ENCODE measurements at places on chromosomes 13 and 19. TPM values are rescaled to one million over a fixed set of nuclear protein-coding genes. Genes with fewer than 3 reads are reported as not detected.
A peak's percentile ranks its signal among the peaks of the same experiment; 100 is the strongest.

DNA sequence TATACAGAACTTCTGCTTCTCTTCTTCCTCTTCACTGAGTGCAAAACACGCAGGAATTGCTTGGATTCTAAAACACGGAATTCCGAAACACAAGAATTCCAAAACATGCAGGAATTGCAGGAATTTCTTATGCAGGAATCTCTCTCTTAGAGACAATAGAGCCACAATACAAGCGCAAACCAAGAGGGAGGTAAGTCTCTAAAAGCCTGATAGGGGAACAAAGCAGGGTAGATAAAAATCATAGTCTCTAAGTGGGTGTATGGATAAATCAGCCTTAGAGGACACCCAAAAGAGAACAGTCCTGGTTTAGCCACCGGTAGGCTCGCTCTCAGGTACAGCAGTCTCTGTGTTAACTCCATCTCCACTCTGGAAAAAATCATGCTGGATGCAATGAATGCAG is 112.9 kb downstream of the LHFPL6 start:
- DNase-seq = no peak
- H3K4me1 ChIP-seq = no peaks in the 10 kb centered on the region
- H3K27ac ChIP-seq = no peak overlapping the region
- H3K27me3 ChIP-seq = no peaks in the 10 kb centered on the region

DNA sequence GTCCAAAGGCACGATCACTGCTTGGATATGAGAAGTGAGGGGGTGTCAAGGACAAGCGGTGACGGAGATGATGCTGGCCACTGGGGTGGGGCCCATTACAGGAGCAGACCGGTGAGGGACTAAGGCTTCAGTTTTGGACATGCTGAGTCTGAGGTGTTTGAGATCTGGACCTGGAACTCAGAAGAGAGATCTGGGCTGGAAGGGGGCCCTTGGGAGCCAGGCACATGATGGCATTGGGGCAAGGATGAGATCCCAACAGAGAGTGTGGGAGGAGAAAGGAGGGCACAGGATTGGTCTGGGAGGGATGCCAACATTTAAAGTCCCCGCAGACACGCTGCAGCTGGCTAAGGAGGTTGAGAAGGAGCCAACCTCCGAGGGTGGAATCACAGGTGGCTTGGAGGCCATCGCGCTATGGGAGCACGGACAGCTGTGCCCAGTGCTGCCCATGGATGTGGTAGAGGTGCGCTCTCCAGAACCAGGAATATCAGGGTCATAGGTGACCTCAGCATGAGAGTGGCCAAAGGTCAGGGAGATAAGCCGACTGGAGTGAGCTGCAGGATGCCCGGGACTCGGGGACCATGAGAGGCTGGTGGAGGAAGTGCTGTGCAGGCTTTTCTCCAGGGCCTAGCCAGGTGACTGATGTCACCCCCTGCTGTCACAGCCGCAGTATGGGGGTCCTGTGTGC is 21.8 kb downstream of the DHRS12 start:
- peaks cover 16% of the 10 kb centered on the region for H3K4me1 ChIP-seq
- H3K27me3 ChIP-seq = no peaks in the 10 kb centered on the region
- no peak overlapping the region for H3K27ac ChIP-seq
- H3K4me3 ChIP-seq = no peak overlapping the region
- no peak for DNase-seq

DNA sequence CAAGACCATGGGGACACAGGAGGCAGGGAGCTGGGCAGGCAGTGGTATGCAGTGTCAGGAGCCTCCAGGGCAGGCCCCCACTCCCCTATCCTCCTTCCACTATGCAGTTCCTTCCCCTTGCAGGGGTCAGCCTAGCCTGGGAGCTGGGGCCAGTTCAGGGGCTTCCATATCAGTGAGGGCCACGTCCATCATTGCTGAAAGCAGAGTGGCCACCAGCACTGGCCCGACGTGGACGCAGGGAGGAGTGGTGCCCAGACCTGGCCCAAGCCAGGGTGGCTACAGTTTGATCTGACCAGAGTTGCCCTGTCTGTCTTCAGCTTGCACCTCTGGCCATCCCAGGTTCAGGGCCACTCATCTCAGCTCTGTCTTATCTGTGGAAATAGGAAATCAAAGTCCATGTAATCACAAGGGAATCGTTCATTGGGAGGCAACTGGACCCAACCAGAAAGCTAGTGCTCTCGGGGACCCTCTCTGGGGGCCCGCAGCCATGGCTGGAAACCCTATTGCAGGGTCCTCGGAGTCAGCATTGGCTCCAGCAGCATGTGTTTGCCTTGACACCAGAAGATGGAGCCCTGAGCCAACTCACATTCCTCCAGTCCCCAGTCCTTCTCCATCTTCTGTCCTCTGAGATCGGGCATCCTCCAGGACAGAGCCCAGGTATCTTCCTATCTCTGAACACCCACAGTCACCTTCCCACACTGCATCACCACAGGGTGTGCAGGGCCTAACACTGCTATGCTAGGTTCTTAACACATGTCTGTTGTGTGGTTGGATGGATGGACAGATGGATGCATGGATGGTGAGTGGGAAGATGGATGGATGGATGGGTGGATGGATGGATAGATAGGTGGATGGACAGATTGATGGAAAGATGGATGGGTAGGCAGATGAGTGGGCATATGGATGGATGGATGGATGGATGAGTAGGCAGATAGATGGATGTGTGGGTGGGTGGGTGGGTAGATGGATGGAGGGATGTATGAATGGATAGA is 75.7 kb upstream of the KCTD15 start:
- no peaks in the 10 kb centered on the region for H3K36me3 ChIP-seq
- no peak for DNase-seq
- H3K4me3 ChIP-seq = no peak overlapping the region

DNA sequence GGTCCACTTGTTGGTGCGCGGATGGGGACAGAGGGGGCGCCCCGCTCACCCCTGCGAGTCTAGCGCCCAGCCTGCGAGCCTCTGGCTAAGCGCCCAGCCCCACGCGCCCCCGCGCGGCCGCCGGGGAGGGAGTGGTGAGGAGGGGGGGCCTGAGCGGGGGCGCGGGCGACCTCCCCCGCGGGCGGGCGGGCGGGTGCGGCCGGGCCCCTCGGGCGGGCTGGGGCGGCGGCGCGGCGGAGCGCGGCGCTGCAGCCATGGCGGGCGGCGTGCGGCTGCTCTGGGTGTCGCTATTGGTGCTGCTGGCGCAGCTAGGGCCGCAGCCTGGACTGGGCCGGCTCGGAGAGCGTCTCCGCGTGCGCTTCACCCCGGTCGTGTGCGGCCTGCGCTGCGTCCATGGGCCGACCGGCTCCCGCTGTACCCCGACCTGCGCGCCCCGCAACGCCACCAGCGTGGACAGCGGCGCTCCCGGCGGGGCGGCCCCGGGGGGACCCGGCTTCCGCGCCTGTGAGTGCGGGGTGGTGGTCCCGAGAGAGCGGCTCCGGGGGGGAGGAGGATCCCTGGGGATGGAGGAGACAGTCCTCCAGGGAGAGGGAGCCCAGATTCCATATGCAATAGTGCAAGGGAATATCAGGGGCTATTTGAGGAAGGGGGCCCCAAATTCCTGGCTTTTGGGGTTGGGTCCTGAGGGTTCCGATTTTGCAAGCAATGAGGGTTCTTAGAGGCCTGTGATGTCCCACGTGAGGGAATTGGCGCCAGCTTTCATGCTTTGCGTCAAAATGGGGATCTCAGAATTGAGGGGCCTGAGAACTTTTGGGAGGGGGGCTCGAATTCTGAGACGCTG is at the start of gene LTBP4:
Gene LTBP4, plus strand, starts transcription at position 236 of the 841 bp plus-strand sequence. Its CDS starts 19 bp downstream, at position 255.
- H3K36me3 ChIP-seq = no peaks in the 10 kb centered on the region
- H3K27ac ChIP-seq = no peak within 1 kb of the TSS
- peaks cover 31% of the 10 kb centered on the region for H3K27me3 ChIP-seq
- peak; percentile 38 for DNase-seq
- H3K4me3 ChIP-seq = peak within 1 kb of the TSS; percentile 66
- peaks cover 71% of the 10 kb centered on the region for H3K4me1 ChIP-seq

GRCh38 chr13:26785838-26786630 is 25.4 kb upstream of the GPR12 start:
- peaks cover 3% of the 10 kb centered on the region for H3K27me3 ChIP-seq
- H3K4me1 ChIP-seq = peaks cover 22% of the 10 kb centered on the region
- DNase-seq = peak; percentile 50
- peak overlapping the region; percentile 86 for H3K4me3 ChIP-seq
- no peaks in the 10 kb centered on the region for H3K36me3 ChIP-seq

DNA sequence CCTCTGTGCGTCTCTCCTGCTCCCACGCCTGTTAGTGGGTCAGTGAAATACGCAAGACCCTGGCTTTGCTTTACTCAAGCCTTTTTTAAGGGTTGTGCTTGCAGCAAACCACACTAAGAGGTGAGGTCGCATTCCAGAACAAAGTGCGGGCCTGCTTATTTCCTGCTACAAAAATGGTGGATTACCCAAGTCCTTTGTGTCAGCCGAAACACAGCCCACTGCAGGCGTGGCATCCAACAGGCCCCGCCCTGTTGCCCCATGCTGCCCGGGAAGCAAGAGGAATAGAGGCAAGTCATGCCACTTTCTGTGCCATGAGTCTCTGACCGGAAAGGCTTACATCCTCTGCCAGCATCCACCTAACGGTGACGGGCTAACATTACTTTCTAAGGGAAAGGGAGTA is 7.7 kb upstream of the IRS2 start:
- no peak overlapping the region for H3K4me3 ChIP-seq
- no peak for DNase-seq
- no peaks in the 10 kb centered on the region for H3K36me3 ChIP-seq
- peaks cover 23% of the 10 kb centered on the region for H3K27me3 ChIP-seq
- H3K27ac ChIP-seq = no peak overlapping the region
- H3K4me1 ChIP-seq = no peaks in the 10 kb centered on the region

DNA sequence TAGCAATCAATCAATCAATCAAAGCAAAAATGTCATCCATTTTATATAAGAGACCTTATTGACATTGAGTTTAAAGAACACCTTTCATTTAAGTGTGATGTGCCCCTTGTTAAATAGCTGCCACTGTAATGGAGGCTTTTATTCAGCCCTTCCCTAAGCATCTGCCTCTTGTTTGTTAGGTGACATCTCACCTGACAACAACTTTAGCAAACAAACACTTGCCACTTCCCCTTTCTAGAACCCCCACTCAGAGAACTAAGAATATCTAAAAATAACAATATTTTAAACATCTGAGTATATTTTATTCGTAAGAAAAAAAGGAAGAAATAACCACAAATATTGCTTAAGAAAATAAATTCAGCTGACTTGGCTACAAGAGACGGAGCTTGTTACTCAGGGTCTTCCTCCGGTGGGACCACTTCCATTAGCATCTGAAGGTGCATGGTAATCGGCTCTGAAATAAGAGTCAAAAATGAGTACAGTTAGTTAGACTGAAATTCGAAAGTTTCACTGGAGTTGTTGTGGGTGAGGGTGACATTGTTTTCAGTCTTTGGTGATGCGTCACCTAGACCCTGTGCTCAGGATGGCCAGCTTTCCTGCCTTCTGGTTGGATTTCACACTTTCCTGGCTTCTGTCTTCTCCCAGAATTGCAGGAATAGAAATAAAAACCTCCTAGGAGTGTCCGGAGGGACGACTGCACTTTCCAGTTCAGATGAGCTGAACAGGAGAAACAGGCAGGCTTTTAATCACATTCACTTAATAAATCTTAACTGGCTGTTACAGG is 39.1 kb downstream of the SLC7A9 start:
- H3K4me1 ChIP-seq = no peaks in the 10 kb centered on the region
- H3K36me3 ChIP-seq = no peaks in the 10 kb centered on the region
- no peaks in the 10 kb centered on the region for H3K27me3 ChIP-seq

- DNase-seq = peak; percentile 98
- H3K36me3 ChIP-seq = no peaks in the 10 kb centered on the region
- peaks cover 10% of the 10 kb centered on the region for H3K4me1 ChIP-seq
- H3K4me3 ChIP-seq = peak within 1 kb of the TSS; percentile 79
- peak within 1 kb of the TSS; percentile 69 for H3K27ac ChIP-seq
- H3K27me3 ChIP-seq = peaks cover 3% of the 10 kb centered on the region
These were observed at the start of gene PEX11G for GRCh38 chr19:7488736-7489353. PEX11G (minus strand) TSS chr19:7489035; CDS start chr19:7489010, 25 bp downstream.

DNA sequence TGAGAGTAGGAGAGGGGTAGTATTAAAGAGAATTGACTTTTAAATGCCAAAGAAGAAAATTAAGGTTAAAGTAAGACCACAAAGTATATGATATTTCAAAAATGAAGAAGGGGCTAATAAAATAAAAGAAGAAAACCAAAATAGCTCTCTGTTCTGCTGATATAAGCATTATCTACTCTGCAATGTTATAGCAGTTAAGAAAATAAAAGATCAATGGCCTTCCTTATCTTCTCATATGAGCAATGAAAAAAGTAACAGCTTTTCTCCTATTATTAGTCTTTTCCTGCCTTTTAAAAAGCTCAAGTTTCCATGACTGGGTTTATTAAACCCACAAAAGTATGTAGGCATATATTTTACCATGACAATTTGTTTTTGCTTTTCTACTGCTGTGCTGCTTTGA is 126.4 kb downstream of the TBC1D4 start:
- no peaks in the 10 kb centered on the region for H3K36me3 ChIP-seq
- DNase-seq = no peak
- H3K4me3 ChIP-seq = no peak overlapping the region
- no peak overlapping the region for H3K27ac ChIP-seq
- no peaks in the 10 kb centered on the region for H3K4me1 ChIP-seq
- no peaks in the 10 kb centered on the region for H3K27me3 ChIP-seq

DNA sequence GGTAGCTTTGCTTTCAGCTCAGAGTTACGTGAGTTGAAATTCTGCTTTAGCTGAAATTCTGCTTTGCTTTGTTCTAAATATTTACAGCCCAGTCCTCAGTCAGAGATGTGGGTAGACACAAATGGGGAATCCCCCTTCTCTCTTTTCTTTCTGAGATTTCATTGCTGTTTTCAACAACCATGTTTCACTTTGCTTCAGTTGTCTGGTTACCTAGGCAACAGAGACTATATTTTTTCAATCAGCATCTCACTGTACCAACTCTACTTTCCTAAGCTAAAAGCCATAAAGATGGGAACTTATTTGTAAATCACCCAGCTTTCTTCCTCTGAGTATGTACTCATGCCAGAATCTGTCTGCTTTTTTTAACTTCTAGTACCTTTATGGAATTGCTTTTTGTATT is 509.0 kb downstream of the OLFM4 start:
- H3K4me3 ChIP-seq = no peak overlapping the region
- no peaks in the 10 kb centered on the region for H3K4me1 ChIP-seq
- no peak for DNase-seq
- no peaks in the 10 kb centered on the region for H3K36me3 ChIP-seq
- no peaks in the 10 kb centered on the region for H3K27me3 ChIP-seq

DNA sequence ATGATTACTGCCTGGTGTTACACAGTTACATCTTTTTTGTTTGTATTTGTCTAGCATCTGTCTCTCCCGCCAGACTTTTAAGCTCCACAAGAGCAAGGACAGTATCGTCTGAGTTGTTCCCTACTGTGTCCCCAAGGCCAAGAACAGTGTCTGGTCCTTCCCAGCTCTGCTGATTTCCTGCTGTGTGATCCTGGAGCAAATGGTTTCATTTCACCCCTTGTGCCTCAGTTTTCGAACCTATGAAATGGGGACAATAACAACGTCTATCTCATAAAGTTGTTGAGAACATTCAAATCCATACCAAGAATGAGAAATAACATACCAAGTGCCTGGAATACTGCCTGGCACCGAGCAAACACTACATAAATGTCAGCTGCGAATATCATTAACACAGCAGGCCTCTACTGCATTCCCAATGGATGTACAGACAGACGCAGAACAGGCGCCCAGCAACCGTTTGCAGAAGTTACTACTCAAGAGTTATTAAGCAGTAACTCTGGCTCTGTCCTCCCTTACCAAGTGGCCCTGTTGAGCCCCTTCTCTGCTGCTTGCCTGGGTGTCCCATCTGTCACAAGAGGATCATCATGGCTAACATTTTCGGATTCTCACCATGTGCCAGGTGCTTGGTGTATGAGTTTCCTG is 11.4 kb downstream of the XRCC1 start:
- peaks cover 58% of the 10 kb centered on the region for H3K4me1 ChIP-seq
- peaks cover 19% of the 10 kb centered on the region for H3K36me3 ChIP-seq
- H3K27me3 ChIP-seq = no peaks in the 10 kb centered on the region
- H3K27ac ChIP-seq = peak overlapping the region; percentile 93
- no peak overlapping the region for H3K4me3 ChIP-seq

The SSBP4 gene
- total RNA-seq = 36.6 TPM

The PRRG2 gene
- total RNA-seq = 1.8 TPM

The MATK gene
- 4.0 TPM for total RNA-seq

The ZNF264 gene
- total RNA-seq = 58.7 TPM

All from activated B cell treated with CpG ODN at 0.5 μM for 24 hours (primary cell).